ENCODE measurements at places on chromosomes 11 and 22.

- DNase-seq = no peak
These were observed at the start of gene SAA2 for GRCh38 chr11:18248561-18248960. Gene SAA2, minus strand, starts transcription at chr11:18248668. Its CDS starts 657 bp downstream, at chr11:18248011.

DNA sequence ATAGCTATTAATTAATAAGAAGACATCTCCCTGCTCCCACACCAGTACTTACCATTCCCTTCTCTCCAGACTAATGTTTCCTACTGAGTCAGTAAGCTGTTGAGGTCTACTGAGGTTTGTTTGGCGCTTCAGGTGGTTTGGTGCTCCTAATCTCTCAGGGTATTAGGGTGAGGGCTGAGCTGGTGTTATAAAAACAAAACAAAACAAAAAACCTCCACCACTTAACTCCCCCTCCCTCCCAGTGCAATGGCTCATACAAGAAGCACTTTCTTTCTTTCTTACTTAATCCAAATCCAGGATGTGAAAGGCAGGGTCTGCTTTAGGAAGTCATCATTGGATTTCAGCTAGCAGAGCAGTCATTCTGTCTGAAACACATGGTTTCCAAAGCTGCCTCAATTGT is 15.3 kb downstream of the CSTPP1 start:
- DNase-seq = no peak

GRCh38 chr11:132245403-132246385 is 875.3 kb downstream of the NTM start:
- DNase-seq = no peak

GRCh38 chr11:95512682-95513081 is 276.9 kb downstream of the FAM76B start:
- DNase-seq = no peak

DNA sequence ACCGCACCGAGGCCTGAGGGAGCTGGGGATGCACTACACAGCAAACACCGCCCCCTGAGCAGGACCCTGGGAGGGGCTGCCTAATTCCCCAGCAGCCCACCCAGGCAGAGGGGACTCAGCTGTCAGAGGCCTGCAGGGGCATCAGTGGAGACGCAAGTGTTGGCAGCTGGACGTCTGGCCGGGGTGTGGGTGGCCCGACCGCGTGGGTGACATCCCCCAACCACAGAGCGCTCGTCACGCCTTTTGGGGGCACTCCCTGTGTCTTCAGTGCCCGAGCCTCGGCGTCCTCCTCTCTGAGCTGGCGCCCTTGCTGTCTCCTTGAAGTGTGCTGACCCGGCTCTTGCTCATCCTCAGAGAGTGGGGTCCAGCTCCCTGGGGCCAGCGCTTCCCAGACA is 150.2 kb downstream of the BRD1 start:
- no peak for DNase-seq

GRCh38 chr11:10886652-10887250 is 28.9 kb upstream of the ZBED5 start:
- no peak for DNase-seq

- no peak for DNase-seq
These were observed 101.2 kb downstream of the SIK3 start for GRCh38 chr11:116997071-116997470.

DNA sequence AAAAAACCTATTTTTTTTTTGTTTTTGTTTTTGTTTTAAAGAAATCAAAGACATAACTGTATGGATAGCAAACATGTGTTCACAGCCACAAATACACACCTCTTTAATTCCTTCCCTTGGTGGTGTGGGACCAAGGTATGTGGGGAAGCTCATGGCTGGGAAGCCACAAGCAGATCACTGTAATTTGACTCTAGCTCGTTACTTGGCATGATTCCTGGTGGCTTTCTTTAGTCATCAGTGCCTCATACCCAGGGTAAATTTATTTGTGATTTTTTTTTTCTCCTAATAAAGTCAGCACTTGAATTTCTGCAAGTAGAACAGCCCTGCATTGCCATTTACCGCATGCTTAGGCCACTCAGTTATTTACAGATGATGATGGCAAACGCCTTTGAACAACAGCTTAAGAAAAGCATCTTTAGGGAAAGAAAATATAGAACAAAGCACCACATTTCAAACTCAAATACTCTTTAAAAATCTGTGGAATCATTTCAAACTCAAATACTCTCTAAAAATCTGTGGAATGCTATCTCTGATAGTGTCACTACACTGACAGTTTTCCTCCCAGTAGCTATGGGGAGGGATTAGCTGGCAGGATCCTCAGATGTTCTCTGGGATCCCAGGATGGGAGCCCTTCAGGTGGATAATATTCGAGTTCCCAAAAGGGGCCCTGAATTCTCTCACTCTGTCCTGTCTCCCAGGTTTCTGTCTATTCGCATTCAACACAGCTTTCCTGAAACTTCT is 687.2 kb downstream of the OPCML start:
- DNase-seq = no peak

- DNase-seq = no peak
These were observed 243.5 kb upstream of the ANO3 start for GRCh38 chr11:26088391-26088790.

GRCh38 chr11:1202776-1203504 is 19.9 kb upstream of the MUC5B start:
- DNase-seq = peak; percentile 54
